ENCODE measurements at places on chromosomes 7 and 10.

DNA sequence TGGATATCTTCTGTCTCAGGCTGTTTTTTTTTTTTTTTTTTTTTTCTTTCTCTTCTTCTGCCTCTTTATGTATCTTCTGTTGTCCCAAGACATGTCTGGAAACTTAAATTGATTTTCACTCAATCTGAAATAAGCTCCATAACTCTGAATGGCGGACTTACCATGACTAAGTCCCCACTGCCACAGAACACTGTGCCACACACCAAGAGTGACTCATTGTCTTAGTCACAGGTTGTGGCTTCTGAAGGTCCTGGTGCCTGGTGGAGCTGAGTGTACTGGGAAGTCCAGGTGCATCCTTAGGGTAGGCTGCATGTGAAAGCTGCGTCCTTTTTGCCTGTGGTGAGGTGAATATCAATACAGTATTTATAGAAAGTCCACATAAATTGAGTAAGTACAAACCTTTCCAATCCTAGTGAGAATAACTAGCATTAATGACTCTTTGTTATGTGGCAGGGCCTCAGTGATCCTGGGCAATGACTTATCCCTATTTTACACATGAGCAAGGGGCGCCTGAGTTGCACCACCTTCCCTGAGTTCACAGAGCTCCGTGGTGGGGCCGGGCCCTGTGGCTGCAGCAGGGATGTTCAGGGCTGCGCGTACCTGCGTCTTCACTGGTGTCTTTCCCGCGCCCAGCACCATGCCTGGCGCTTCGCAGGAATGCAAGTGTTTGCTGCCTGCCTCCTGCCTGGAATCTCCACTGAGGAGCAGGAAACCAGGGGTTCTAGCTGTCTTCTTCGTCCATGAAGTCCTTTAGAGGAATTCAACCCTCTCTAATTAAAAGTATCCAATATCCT, 4.3 kb downstream of the PFKP start:
- no peak for DNase-seq

DNA sequence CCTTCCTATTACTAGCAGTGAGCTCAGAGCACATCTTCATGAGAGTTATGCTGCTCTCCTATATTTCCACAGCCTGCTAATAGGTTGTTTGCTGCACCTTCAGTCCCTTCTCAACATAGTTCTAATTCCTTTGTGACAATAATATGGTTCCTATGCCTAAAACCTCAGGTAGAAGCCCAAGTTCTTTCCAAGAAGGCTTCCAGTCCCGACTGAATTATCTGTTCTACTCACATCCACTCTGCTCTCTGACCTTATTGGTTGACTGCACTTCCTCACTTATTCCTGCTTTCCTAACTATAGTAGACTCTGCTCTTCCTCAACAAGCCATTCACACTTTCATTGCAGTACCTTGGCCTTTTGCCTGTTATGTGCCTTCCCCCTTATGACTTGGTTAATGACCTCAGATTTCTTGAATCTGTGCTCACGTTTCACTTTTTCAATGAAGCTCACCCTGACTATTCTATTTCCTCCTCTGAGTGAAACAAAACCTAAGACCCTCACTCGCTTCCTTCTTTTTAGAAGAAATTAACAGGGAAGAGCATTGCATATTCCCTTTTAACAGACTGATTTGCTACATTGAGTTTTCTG, 132.7 kb downstream of the MDFIC start:
- DNase-seq: no peak

GRCh38 chr10:126102636-126103035, 206.3 kb downstream of the FANK1 start:
- DNase-seq: no peak

DNA sequence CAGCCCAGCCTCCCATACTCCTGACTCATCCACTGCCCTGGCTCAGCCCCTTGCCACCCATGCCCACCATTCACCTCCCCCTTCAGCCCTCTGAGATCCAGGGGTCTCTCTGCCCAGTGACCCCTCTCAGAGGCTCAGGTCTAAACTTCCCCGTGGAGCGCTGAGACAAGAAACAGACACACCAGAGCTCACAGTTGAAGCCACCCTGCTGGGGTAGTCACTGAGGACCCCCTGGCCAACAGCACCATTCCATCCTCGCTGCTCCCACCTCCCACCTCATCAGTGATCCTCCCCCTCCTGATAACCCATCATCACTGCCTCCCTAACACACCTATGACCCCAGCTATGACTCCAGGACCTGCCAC, 100.7 kb downstream of the GRID1 start:
- DNase-seq: no peak

DNA sequence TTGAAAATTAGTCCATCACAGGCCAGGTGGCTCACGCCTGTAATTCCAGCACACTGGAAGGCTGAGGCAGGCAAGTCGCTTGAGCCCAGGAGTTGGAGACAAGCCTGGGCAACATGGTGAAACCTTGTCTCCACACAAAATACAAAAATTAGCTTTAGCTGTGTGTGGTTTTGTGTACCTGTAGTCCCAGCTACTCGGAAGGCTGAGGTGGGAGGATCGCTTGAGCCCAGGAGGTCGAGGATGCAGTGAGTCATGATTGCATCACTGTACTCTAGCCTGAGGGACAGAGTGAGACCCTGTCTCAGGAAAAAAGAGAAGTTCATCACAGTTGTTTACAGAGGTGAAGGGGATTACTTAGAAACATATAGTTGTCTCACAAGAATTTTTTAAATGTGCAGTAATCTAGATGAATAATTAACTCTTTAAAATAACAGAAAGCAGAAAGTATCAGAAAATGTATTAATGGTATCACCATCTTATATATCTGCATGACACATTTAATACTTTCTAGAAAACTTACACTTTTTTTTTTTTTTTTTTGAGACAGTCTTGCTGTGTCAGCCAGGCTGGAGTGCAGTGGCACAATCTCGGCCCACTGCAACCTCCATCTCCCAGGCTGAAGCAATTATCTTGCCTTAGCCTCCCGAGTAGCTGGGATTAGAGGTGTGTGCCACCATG, 8.9 kb downstream of the LCOR start:
- DNase-seq: no peak

DNA sequence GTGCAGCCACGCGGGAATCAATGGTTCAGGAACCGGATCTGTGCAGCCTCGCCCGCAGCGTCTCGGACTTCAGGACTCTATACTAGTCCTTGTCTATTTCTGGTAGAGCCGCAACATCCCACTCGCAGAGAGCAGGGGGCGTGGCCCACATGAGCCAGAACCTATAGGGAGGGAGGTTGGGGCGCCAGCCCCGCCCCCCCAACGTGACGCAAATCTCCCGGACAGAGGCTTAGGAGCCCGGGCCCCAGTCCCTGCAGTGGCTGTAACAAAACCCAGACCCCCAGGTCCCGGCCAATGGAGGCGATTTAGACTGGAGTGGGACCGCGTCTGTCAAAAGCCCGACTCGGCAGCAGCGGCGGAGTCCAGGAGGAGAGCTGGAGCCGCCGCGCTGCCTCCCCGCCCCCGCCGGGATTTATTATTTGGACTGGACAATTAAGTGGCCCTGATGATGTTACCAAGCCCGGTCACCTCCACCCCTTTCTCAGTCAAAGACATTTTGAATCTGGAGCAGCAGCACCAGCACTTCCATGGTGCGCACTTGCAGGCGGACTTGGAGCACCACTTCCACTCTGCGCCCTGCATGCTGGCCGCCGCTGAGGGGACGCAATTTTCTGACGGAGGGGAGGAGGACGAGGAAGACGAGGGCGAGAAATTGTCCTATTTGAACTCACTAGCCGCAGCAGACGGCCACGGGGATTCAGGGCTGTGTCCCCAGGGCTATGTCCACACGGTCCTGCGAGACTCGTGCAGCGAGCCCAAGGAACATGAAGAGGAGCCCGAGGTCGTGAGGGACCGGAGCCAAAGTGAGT, at the start of gene NKX2-3:
NKX2-3 (plus strand) TSS at position 256 of the 809 bp plus-strand sequence; CDS start at position 446, 190 bp downstream.
- no peak for DNase-seq

DNA sequence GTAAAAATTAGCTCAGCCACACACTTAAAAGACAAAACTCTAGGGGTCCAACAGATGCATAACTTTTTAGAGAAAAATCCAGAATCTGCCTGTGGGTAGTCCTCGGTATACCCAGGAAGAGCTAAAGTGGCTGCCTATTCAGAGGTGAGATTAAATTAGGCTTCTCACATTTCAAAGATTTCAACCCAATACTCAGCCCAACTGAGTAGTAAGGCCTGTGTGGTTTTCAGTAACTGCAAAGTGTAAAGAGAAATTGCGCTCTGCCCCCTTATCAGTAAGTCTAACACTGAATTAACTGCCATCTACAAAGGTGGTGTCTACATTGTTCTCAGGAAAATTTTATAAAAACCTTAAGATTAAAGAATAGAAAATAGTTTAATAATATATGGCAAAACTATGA, 88.2 kb downstream of the ELMO1 start:
- DNase-seq: no peak

- no peak for DNase-seq
Measured at GRCh38 chr10:114372179-114372578, 32.1 kb downstream of the AFAP1L2 start.

DNA sequence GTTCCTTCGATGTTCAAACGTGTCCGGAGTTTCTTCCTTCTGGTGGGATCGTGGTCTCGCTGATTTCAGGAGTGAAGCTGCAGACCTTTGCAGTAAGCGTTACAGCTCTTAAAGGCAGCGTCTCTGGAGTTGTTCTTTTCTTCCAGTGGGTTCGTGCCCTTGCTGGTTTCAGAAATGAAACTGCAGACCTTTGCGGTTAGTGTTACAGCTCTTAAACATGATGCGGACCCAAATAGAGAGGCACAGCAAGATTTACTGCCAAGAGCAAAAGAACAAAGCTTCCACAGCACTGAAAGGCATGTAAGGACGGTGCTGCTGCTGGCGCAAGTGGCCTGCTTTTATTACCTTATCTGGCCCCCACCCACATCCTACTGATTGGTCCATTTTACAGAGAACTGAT, 931.4 kb downstream of the IPMK start:
- no peak for DNase-seq

- DNase-seq: no peak
Measured at GRCh38 chr10:80648106-80648505, 110.4 kb downstream of the SH2D4B start.

DNA sequence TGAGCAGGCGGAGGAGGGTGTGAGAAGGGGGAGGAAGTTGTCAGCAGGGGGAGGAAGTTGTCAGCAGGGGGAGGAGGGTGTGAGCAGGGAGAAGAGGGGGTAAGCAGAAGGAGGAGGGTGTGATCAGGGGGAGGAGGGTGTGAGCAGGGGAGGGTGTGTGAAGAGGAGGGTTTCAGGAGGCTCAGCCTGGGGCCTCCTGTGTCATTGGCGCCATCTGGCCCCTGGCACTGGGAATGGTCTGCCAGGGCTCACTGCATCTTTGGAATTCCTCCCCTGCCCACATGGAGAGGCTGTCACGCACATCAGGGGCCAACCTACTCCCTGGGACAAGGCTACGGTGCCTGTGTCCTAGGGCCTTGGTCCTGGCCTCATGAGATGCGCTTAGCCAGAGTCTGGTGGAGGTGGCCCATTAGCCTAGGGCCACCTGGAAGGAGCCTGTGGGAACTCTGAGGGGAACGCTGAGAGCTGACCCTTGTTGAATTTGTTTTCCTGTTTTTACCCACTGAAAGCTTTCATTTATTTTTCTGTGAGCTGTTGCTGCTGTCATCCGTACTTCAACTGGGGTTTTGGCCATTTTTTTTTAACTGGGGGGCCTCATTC, 18.0 kb downstream of the CAMK2B start:
- no peak for DNase-seq

- DNase-seq: no peak
Measured at GRCh38 chr7:15461576-15461975, 100.2 kb downstream of the AGMO start.

DNA sequence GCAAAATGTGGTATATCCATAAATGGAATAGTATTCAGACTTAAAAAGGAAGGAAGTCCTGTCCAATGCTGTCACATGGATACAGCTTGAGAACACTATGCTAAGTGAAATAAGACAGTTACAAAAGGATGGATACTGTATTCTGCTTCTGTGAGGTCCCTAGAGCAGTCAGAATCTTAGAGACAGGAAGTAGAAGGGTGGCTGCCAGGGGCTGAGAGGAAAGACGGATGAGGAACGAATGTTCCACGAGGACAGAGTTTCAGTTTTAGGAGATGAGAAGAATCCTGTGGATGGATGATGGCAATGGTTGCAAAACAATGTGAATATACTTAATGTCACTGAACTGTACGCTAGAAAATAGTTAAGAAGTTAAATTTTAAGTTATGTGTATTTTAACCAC, 3.8 kb downstream of the PRKCQ start:
- no peak for DNase-seq

- DNase-seq: no peak
Measured at GRCh38 chr10:124414076-124414475, 4.6 kb downstream of the OAT start.

DNA sequence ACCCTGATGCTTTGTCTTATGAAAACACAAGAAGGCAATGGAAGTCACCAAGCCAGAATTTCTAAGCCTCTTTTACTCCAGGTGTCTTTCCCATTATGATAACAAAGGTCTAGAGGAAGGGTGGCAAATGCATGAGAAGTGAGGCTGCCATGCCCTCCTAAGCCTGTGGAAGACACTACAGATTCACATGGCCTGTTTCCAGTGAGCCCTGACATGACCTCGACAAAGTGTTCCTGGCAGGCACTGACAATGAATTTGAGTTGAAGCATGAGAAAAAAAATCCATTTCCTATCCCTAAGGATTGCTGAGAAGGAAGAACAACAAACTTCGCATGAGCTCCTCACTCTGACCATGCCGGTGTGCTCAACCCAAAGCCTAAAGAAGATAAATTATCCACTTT, 268.0 kb downstream of the HTR7 start:
- DNase-seq: no peak

DNA sequence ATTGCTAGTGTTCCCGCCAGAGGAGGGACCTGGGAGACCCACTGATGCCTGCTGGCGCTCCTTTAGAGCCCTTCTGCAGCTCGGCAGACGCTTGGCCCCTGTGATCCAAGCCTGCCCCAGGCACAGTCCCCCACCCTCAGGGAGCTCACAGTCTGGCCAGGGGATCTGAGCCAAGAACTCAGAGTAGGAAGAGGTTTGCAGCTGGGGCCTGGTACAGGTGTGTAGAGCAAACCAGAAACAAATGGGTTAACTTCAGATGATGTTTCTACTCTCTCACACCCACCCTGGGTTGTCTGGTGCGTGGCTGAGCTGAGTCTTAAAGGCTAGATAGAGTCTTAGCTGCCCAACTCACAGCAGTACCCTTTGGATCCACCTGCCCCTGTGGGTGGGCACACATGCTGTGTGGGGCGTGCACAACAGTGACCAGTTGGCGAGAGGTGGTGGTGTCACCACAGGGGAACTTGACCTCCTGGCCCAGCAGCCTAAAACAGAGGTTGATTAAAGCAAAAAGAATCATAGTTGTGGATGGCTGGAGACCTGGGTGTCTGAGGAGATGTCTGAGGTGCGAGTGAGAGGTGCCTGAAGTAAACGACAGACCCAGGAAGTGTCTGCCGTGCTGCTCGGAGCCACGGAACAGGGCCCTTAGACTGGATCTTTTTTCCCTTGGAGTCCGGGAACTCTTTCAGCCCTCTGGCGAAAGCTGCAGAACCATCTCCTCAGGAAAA, 31.2 kb upstream of the SRGN start:
- DNase-seq: no peak

Data from iPS DF 6.9 (cell line).